ENCODE measurements at places on chromosomes 7 and 10.

GRCh38 chr7:22173685-22174573, 183.0 kb downstream of the RAPGEF5 start:
- peak; percentile 20 for DNase-seq

GRCh38 chr7:44911911-44912310, 26.6 kb upstream of the PURB start:
- DNase-seq, result no peak

GRCh38 chr7:7709291-7709690, 9.1 kb downstream of the RPA3 start:
- DNase-seq, result no peak

DNA sequence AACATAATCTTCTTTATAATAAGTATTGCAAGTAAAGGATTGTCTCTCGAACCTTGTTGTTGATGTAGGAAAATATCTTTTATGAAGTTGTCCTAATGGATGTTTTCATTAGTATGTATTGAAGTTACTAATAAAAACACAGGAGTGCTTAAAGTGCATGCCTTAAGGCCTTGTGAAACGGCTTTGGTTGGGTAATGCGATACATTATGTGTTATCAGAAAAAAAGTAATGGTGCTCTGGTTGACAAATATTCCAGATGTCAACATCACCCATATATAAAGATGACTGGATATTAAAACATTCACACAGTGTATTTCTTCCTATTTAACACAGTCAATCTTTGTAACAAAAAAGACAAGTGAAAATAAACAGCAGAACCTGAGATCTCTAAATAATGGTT, 310.7 kb downstream of the PRKG1 start:
- DNase-seq, result no peak

DNA sequence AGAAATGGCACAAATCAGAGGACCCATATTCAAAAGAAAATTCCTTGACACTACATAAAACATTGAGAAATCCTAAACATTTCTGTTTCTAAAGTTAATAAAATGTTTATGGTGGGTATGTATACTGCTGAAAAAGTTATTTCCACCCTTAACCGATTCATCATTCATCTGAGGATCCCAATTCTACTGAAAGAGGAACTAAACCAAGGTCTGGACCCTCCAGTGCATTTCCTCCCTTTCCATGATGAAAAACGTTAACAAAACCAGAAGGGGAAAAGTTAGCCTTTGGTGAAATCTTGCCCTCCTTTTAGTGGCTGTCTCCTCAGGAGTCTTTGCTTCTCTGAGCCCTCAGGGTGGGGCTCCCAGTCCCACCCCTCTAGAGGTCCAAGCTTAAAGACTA, 144.5 kb upstream of the ASAH2 start:
- DNase-seq, result no peak
